ENCODE measurements at places on chromosomes 5 and 9.

DNA sequence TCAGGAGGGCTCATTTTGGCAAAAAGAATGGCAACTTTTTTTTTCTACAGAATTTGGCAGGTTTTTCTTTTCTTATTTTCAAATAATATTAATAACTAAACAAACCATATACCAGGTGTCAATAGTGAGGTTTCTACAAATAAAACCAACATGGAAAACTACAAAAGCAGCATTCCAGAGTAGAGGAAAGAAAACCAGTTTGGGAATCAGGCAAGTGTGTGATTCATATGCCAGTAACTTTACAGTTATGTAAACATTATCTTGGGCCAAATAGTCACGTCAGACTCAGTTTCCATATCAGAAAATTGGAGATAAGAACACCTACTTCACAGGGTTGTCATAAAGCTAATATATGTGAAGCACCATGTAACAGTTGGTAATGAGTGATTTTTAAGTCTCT lies 51.7 kb downstream of the FBXW11 start:
- peak; percentile 31 for DNase-seq

DNA sequence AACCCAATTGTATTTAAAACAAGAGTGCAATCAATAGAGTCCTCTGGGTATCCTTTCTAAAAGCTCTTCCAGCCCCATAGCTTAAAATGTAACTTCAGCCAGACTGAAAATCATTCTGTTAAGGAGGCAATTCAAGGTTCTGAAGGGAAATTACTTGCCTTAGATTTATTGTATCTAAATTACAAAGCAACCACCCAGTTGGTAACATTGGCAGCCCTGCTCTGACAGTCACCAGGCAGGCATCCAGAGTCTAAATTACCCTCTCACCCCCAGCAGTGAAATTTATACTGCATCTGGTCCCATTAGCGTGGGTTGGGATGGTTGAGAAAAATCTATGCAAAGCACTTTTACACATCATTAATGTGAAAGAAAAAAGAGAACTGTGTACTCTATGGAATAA lies 514.7 kb downstream of the MTRR start:
- no peak for DNase-seq

- no peak for DNase-seq
Measured at GRCh38 chr9:136761545-136761981, 2.8 kb downstream of the LCN15 start.

GRCh38 chr9:3458806-3459475 lies 66.9 kb downstream of the RFX3 start:
- no peak for DNase-seq

Measured in AG08395 (cell line).